Stimulated activated naive B cell treated with anti-CD40 and anti-IgM and Interleukin-4, amounts not matched to agents 10 μg/mL and 1 μg/mL and 100 μg/mL, for 72 hours (primary cell): ENCODE measurements at places on chromosomes 5 and 9.

DNA sequence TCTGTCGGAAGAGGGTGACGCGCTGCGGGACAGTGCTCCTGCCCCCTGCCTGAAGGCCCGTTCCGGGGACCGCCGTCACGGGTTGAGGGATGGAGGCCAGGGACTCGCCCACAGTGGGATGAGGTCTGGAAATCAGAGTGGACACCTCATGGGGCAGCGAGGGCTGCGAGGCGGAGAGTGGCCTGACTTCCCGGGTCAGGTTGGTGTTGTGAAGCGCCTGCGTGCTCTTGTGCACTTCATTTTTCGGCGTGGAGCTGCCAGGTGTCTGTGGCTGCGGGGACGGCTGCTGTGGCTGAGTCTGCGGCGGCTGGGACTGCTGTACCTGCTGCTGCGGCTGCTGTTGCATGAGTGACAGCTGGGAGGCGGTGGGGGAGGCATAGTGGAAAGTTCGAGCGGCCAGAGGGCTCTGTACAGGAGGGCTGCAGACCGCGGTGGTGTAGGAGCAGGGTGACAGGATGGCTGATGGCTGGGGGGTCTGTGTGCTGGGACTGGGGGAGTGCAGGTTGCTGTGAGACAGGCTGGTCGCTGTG, 434.1 kb downstream of the HCN1 start:
- DNase-seq = no peak

DNA sequence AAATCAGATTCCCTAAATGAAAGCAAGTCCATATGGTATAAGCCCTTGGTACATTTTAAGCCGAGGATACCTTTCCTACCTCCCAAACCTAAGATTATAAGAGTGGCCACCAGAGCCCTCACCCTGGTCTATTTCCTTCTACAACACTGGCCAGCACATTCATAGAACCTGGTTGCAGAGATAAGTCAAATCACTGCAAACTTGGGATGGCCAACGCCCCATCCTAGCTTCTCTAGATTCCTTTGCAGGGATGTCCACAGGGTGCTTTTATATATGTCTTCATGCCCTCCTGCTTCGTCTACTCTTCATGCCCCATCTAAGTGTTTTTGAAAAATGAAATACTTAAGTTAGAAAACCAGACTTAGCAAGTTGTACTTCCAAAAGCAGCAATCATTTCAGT, 41.8 kb downstream of the SH3RF2 start:
- DNase-seq = no peak

GRCh38 chr5:91641730-91642350, 258.7 kb upstream of the ARRDC3 start:
- DNase-seq = no peak

DNA sequence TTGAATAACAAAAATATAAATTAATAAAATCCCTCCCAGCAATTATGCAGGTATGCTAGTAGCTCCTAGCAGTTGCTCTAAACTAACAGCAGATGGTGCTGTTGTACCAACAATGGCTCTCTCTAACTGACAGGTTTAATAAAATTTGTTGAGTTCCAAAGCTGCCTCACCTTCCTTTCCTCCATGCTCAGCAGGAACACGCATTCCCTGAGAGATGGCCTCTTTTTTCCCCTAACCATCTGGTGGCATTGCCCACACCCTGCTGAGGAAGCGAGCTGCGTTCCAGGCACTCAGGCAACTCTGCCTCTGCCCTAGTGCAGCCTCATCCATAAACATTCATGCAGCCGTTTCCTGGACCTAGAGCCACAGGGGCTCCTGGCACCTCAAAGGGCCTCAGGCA, 106.2 kb downstream of the KLHL3 start:
- DNase-seq = no peak
